ENCODE measurements at places on chromosomes 11 and 22. TPM values are rescaled to one million over a fixed set of nuclear protein-coding genes. Genes with fewer than 3 reads are reported as not detected.

The RHOG gene
- total RNA-seq, result 37.0 TPM

GRCh38 chr11:87219266-87219665 is 181.5 kb downstream of the TMEM135 start:
- H3K27me3 ChIP-seq, result no peaks in the 10 kb centered on the region
- DNase-seq, result no peak
- no peaks in the 10 kb centered on the region for H3K36me3 ChIP-seq

DNA sequence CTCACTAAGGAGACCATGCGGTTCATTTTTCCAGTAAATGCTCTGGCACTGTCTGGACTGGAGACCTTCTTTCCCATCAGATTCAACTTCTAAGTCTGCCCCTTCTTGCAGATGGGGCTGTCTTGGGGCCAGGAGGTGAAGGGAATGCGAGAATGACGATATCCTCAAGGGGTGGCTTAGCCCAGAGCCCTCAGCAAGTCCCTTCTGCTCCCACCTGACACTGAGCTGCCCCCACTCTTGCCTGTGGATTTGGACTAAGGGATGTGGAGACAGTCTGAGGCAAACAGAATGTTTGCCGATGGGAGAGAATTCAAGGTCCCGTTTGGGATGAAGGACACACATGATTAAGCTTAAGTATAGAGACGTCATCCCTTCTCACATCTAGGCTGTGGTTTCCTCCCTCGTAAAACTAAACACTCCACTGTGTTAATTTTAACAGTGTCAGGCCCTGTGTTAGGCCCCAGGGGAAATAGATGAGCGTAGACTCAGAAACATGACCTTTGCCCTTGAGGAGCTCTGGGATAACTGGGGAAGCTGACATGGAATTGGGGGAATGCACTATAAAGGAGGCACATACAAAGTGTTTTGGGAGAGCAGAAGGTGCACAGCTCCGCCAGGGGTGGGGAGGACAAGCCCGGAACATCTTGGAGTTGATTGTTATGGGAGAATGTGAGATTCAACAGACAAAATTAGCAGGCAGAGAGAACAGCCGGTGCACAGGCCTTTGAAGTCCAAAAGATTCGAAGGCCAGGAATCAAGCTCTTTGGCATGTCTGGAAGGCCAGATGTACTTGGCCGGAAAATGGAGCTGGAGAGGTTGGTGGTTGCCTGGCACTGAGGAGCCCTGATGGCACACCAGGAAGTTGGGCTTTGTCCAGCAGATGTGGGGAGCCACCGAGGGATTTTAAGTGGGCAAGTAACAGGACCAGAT is 71.6 kb downstream of the ST3GAL4 start:
- no peak overlapping the region for H3K4me3 ChIP-seq
- H3K27ac ChIP-seq, result peak overlapping the region; percentile 29
- no peaks in the 10 kb centered on the region for H3K27me3 ChIP-seq

DNA sequence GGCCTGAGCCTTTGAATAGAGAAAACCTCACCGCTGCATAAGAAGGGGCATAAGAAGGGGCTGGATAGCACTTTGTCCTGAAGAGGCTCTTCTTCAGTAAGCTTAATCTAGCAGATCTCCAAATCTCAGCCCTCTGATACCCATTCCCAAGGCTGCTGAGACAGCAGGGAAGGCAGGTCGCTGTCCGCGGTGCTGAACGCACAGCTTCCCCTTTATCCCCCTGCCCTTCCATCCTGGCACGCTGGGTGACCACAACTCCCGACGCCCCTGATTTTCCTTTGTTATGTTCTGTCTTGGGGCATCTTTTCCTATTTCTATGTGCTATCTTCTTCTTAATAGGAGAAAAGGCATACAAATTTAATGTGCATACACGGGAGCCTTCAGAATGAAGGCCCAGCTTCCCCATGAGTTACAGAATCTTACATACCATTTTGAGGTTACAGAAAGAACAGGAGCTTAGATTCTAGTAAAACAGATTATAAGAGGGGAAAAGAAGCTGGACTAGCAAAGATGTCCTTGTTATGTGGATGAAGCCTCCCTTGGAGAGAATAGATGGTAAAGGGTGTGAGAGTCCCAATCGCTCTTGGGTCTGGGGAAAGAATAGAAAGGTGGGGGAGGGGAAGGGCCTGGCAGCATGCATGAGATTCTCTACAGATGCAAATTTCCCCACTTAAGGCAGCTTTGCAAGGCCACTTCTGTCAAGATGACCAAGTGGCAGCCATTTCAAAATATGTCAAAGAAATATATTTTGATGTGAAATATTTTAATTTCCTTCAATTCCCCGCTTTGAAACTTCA is 5.7 kb upstream of the SULT4A1 start:
- no peaks in the 10 kb centered on the region for H3K4me1 ChIP-seq
- H3K27ac ChIP-seq, result no peak overlapping the region

The SPDYC gene
- not detected for total RNA-seq

DNA sequence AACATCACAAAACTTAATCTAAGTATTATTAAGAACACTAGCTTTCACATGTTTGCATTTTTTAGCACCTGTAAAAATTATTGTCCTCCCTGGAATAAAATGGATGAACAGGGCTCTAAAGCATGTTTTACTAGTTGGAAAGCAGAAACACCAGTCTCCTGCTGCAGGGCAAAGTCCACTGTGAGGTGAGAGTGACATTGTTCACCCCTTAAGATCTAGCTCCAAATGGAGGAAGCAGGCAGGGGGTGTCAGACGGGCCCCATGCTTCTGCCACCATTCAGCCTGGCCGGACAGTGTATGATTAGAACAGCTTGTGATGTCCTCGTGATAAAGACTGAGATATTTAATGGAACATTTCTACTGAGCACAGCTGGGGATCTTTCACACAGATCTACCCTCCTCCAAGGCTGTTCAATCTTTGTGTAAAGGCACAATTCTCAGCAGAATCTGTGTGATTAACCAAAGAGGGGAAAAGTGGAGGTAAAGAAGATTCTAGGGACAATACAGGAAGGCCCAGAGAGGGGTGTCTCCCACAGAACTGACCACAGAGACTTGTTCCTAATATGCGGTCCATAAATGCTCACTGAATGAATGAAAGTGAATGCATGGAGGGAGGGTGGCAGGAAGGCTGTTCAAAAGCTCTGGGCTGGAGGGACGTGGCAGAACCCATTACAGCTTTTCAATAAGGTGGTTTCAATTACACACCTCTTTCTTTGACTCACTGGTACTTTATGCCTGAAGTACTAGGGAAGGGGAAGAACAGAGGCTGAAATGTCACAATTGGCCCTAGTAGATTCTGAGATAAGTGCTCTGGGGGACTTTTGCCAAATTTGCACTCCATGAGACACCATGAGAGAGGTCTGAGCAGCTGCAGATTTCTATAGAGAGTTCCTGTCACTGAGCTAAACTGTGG is 239.1 kb upstream of the ARHGAP20 start:
- no peak overlapping the region for H3K4me3 ChIP-seq
- DNase-seq, result no peak
- H3K27me3 ChIP-seq, result no peaks in the 10 kb centered on the region
- H3K36me3 ChIP-seq, result no peaks in the 10 kb centered on the region
- H3K4me1 ChIP-seq, result no peaks in the 10 kb centered on the region

The TRIM6 gene
- total RNA-seq, result 2.2 TPM

The RASSF10 gene
- 3.9 TPM for total RNA-seq

- no peaks in the 10 kb centered on the region for H3K4me1 ChIP-seq
- no peaks in the 10 kb centered on the region for H3K36me3 ChIP-seq
- no peak for DNase-seq
- no peak overlapping the region for H3K27ac ChIP-seq
Measured at GRCh38 chr11:12274558-12275197, 102.7 kb upstream of the PARVA start.

DNA sequence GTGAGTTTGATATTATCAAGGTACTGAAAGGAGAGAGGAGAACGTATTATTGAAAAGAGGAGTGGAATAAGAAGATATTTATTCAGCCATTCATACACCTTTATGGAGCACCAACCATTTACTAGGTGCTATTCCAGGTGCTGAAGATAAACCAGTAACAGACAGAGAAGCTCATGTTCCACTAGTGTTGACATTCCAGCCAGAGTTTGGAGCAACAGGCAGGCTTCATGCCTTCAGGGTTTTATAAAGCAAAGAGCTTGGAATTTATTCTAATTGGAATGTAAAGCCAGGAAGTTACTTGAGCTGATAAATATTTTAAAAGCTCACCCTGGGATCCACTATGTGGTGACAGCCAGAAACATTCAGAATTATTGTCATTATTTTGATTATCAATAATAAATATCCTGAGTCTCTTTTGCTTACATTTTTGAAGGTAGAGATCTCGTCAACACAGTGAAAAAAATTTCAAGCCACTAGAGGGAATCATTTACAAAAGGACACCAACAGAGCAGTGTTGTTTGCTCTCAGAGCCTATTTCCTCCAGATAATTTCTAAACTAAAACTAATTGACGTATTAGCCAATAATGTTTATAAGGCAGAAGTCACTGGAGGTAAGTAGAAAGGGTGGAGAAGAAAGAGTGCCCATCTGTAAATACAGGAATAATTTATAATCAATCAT is 172.0 kb downstream of the KCNA4 start:
- no peaks in the 10 kb centered on the region for H3K36me3 ChIP-seq
- H3K4me3 ChIP-seq, result no peak overlapping the region
- H3K27ac ChIP-seq, result no peak overlapping the region
- no peaks in the 10 kb centered on the region for H3K27me3 ChIP-seq

The NOX4 gene
- total RNA-seq, result 5.1 TPM

Measured in breast epithelium (tissue), 4 donors.